ENCODE measurements at places on chromosomes 12 and 14.

DNA sequence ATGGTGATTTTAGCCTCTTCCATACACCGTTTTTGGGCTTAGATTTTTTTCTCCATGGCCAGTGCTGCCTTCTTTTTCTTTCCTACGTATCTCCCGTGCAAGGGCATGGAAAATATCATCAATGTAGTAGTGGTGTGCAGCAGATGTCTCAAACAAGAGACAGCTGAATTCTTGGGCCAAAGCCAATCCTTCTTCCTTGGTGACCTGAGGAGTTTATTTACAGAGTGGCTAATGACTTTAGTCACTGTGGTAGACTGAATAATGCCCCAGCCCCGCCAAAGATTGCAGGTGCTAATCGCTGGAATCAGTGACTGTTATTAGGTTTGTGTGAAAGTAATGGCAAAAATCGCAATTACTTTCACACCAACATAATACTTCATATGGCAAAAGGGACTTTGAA, 235.5 kb upstream of the NOS1 start:
- no peak for DNase-seq

- DNase-seq, result no peak
Observed at GRCh38 chr12:95733141-95733825, 57.3 kb downstream of the NTN4 start.

DNA sequence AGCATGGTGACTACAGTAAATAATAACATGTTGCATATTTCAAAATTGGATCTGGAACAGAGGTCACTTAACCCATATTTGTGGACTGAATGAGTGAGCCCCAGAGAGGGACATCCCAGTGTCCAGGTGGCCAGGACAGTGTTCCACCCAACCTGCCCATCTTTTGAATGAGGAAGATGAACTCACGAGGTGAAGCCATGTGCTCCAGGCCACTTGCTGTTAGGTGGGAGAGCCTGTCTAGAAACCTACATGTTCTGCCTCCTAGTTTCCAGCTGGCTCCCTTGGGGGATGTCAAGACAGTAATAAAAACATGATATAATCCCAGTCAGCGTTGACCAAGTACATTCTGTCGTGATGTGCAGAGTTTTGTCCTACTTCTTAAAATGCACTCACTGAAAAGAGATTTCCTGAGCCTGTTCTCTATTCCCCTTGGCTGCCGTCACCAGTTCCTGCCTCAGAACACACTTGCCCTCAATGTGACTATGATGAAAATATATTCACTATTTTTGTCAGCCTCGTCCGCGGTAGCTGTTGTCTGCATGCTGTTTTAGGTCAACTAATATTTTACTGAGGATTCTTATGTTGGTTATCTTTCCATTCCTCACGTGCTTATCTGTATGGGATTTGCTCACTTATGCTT, 25.7 kb downstream of the TSPAN9 start:
- no peak for DNase-seq

GRCh38 chr12:4816744-4817525, 92.8 kb upstream of the KCNA1 start:
- no peak for DNase-seq

DNA sequence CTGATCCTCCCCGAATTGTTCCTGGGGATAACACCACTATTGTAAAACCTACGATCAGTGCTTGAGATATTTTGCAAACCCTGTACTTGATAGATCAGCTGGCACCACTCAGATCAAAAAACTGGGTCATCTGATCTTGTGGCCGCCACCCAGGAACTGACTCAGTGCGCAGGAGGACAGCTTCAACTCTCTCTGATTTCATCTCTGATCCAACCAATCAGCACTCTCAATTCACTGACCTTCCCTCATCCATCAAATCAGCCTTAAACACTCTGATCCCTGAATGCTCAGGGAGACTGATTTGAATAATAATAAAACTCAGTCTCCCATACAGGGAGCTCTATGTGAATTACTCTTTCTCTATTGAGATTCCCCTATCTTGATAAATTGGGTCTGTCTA, 4.2 kb upstream of the XPOT start:
- DNase-seq, result no peak

DNA sequence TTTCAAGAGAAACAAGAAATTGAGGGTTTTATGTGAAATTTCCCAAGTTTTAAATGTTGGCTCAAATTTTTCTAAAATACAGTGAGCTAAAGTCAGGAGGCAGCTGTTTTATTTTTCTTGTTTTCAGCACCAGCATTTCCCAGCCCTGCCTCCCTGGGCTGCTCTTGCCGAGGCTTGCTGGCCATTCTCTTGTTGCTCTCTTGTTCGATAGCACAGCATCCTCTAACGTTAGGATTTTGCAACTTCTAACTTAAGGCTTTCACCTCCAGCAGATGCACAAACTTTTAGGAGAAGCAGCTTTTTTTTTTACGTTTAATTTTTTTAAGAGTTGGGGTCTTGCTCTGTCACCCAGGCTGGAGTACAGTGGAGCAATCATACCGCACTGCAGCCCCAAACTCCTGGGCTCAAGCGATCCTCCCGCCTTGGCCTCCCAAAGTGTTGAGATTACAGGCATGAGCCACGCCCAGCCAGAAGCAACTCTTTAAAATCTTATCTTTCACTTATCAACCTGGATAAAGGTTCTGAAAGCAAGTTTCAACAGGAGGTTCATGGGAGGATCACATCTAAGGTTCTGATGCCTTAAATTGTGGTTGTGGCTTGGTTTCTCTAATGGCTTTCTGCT, 40.2 kb downstream of the B4GALNT3 start:
- no peak for DNase-seq

DNA sequence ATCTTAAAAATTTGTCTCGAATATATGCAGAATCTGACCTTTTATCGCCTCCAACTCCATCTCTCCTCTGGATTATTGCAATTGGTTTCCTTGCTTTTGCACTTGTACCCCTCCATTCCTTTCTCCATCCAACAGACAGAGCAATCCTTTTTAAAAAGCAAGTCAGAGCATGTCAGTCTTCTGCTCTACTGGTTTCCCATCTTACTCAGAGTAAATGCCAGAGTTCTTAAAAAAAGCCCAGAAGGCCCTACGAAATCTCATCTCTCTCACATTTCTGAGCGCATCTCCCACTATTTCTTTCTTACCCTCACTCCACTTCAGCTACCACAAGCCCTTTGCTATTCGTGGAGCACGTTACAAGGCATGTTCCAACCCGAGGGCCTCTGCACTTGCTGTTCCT, 236.9 kb upstream of the DDHD1 start:
- DNase-seq, result no peak

DNA sequence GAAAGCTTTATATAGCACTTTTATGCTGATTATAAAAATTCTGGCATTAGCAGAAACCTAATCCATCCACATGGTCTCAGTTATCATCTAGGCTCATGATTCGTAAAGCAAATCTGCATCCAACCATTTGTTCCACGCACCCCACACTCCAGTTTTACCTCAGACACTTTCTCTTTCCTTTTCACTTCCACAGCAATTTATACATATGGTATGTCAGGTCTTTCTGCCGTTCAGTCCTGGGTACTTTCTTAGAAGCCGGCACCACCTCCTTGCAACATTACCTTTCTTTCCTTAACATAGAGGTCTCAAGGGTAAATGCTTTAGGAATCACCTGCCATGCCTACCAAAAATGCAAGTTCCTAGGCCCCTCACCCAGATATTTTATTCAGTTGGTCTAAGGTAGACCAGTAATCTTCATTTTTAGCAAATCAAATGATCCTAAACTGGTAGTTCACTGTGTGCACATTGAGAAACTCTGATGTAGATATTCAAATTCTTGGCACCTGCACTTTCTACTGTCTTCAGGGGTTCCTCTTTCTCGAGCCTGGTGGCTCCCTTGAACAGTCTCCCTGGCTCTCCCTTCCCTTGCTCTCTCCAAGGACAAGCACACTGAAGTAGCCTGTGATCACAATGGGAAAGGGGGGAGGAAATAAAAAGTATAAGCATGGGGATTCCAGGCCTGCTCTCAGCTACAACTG, 2.8 kb upstream of the KRAS start:
- no peak for DNase-seq

- no peak for DNase-seq
Observed at GRCh38 chr14:54782751-54783659, 119.6 kb downstream of the GCH1 start.

DNA sequence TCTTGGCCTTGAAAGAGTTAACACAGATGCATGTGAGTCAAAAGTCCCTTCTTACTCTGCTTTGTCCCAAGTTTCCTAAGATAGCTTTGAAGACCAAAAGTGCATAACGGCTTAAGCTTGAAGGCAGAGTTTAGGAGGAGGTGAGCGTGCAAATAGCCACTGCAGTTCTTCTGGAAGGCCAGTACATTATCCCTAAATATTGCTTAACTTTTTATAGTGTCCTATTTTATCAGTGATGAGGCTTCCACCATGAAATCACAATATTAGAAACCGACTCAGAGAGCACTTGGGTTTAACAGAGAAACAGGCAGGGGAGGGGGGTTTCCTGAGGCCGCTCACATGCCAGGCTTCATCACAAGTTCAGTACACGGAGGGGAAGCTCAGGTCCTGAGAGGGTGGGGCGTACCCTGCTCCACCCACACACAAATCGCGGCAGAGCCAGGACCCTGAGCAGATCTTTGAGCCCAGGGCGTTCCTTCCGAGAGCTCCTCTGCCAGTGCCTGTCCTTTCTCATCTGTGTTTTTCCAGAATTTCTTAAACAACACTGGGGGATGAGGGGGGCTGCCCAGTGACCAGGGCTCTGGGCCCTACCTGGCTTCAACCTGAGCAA, 26.8 kb upstream of the BDKRB2 start:
- no peak for DNase-seq

DNA sequence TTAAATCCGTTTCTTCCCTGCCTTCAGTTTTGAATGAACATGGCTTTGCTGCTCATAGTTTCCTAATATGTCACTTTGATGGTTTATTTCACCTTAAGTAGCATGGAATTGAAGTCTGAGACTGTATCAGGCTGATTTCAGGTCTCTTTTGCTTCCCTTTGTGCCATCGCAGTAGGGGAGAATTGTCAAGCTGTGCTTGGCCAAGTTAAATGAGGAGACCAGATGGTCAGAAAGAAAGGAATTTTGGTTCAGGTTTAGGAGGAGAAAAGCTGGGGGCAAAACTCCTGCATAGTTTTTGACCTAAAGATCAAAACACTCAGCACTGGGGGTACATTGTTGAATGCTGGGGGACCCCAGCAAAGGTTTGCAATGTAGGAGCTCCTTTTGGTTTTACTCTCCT, 398.4 kb downstream of the NUAK1 start:
- DNase-seq, result no peak

GRCh38 chr12:109763201-109763841, 49.7 kb downstream of the FAM222A start:
- no peak for DNase-seq

- peak; percentile 32 for DNase-seq
Observed at GRCh38 chr12:6074979-6075585, 49.4 kb downstream of the VWF start.

DNA sequence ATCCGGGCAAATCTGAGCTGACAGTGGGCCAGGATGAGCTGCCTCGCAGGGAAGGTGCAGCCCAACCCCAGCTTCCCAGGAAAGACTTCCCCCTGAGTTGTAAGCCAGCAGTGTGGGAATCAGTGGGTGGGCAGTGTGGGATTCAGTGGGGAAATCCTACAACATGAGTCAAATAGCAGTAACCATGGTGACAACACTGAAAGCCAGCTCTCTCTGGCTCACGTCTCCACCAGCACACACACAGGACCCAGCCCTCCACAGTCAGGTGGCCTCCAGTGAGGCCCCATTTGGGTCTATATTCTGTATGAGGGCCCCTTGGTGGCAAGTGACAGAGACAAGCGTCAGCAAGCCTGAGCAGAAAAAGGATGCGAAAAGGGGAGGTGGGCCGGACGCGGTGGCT, 6.0 kb upstream of the LGALS3 start:
- no peak for DNase-seq

DNA sequence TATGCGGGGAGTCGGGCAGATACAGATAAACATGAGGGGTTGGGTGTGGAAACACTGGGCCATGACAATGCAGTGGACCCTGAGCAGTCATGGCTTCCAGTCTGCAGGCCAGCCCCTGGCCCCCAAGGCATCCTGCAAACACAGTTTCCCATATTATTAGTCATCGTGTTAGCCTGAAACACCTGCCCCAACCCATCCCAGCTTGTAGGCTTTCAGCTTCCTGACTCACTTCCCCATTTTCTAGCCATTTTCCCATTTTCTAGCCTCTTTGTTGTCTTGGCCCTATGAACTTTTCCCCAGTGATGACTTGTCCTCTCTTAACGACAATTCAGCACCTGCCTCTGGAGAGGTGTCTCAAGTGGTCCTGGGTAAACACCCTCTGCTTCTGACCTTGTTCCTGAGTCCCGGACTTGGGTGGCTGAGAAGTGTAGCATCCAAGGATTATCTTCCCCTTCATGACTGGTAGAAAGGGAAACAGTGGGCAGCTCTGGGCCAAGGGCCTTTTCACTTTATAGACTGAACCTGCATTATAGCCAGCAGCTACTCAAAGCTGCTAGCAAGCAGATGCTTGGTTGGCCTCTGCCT, 4.3 kb upstream of the PGF start:
- DNase-seq, result no peak
